A172 (cell line): ENCODE measurements at places on chromosomes 1 and 21.

DNA sequence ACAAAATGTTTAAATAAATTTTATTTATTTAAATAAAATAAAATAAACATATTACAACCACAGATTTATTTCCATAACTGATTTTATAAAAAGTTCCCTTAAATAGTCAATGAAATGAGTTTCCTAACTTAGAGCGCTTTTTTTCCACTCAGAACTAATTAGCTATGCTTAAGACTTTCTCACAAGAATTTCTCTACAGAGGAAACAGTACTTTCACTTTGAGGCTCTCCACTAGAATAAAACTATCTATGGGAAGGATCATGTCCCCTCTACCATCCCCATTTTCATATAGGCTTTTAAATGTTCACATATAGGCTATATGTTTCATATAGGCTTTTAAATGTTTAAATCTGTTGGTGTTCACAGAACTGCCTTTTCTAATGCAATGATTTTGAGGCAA lies 40.0 kb upstream of the DPH5 start:
- DNase-seq: no peak

GRCh38 chr1:24020025-24020424 lies 39.9 kb upstream of the SRSF10 start:
- no peak for DNase-seq

DNA sequence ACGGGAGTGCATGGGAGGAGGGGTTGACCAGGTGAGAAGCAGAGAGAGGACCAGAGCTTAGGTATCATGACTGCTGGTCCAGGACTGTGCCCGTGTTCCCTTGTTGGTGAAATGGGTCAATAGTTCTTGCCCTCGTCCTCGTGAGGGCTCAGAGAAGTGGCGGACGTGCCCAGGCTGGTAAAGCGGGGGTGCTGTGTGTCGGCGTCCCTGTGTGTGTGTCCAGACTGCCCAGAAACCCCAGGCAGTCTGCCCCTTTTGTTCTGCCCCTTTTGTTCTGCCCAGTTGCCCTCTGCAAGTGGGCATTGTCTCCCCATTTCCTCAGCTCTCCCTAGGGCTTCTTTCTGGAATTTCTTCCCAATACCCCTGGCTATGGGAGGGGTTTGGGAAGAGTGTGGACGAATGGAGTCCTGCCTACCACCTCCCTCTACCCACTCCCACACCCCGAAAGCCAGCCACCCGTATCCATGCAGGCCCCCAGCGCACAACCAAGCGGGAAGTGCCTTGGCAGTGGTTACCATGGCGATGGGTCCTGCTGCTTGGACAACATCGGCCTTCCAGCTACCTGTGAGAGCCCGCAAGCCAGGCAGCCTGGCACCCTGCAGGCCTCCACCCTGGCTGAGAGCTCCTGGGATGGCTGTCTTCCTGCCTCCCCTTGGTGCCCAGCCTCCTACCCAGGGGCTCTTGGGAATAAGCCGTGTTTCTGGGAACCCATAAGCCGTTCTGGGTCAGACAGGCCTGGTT lies 34.7 kb downstream of the ACOT11 start:
- no peak for DNase-seq

DNA sequence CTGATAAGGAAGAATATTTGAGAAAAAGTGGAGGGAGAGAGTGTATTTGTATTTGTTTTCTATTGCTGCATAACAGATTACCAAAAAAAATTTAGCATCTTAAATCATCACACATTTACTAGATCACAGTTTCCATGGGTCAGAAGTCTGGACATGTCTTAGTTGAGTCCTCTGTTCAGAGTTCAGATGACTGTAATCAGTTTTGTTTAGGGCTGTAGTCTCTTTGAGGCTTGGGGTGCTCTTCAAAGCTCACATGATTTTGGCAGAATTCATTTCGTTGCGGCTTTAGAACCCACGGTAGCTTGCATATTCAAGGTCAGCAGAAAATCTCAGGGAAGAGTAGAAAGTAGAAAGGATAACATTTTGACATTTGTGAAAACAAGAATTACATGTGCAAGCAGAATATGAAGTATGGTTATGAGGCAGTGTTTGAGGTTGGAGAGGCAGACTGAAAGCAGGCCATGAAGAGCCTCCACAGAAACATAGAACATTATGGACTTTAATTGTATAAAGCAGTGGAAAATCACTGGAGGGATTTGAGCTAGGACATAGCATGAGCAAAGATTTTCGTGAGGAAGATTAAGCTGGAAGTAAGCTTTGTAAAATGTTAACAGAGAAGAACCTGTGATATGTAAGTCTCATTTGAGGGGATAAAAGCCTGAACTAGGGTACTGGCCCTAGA lies 110.6 kb upstream of the GPR52 start:
- no peak for DNase-seq

DNA sequence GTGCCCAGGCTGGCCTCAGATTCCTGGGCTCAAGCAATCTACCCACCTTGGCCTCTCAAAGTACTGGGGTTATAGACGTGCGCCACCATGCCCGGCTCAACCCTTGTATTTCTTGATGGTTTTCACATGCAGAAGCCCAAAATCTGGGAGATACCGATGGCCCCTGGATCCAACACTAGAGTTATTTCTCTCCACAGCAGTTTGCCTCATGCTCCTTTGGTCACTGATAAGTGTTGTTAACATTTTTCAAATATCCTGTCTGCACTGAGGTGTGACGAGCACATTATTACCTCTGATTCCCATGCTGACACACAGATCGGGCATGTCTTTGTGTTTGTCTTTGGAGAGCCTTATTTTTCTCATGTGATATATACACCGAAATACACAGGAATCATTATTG lies 107.0 kb downstream of the KIF26B start:
- no peak for DNase-seq

GRCh38 chr1:11072216-11072917 lies 12.5 kb upstream of the SRM start:
- no peak for DNase-seq

DNA sequence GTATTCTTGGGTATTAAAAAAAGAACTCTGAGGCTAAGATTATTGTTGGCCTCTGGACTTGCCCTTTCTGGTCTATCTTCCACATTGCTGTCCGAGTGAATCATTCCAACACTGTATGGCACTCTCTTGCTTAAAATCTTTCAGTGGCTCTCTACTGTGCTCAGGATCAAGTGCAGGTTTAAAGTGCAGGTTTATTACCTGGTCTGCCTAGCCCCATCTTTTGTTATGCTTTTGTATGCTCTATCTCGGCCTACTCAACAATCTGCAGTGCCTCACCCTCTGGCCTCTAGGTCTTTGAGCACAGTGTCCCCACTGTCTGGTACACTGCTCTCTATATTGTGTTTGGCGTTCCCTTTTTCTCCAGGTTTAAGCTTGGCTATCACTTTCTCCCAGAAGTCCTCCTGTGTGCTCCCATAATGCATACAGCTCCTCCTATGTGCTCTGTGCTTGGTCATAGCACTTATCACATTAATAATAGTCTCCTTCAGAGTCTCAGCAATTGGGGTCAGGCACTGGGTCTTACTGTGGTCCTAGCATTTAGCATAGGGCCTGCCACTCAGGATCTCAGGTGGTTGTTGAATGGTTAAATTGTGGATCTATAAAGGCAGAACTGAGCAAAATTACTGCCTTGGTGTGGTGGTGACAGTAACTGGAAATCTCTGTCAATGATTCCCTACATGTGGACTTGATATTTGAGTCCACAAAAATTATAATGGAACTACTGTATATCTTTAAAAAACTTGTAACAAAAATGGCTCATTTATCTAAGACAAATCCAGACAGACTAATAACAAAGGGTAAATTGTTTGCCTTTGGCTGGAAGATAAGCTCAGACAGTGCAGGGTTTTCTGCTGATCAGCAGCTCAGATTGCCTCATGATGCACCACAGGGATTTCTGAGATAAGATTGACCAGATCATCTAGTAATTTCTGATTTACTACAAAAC lies 10.6 kb upstream of the LDLRAD1 start:
- no peak for DNase-seq

DNA sequence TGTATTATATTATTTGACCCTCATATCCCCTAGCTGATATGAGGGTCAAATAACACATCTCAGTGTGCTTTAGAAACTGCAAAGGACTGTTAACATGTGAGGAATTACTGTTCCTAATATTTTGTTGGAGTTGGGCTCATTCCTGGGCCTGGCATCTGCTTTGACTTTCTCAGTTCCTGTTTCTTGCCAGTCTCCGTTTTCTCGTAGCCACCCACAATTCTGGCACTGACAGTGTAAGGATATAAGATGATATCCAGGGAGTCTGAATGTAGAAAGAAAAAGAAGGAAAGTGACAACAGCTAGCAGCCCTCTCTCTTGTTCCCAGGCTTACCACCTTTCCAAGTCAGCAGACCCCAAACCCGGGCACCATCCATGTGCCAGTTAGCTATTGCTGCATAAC lies 54.4 kb upstream of the SCMH1 start:
- DNase-seq: no peak

GRCh38 chr1:193472838-193473398 lies 286.5 kb upstream of the B3GALT2 start:
- no peak for DNase-seq

GRCh38 chr1:159992161-159992560 lies 38.1 kb upstream of the SLAMF9 start:
- no peak for DNase-seq

DNA sequence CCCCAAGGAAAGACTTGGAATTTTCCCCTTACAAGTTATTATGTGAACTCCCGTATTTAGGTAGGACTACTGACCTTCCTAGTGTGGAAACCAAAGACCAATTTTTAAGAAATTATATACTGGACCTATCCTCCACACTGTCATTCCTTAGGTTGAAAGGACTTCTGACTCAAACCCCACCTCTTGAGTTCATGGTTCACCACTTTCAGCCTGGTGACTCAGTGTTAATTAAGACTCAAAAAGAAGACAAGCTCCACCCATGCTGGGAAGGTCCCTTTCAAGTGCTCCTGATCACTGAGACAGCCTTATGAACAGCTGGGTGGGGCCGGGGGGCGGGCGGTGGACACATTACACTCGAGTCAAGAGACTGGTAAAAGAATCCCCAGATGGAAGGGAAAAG lies 113.2 kb downstream of the LRRC53 start:
- no peak for DNase-seq

- no peak for DNase-seq
Measured at GRCh38 chr1:53956308-53957168, 10.4 kb downstream of the LRRC42 start.

DNA sequence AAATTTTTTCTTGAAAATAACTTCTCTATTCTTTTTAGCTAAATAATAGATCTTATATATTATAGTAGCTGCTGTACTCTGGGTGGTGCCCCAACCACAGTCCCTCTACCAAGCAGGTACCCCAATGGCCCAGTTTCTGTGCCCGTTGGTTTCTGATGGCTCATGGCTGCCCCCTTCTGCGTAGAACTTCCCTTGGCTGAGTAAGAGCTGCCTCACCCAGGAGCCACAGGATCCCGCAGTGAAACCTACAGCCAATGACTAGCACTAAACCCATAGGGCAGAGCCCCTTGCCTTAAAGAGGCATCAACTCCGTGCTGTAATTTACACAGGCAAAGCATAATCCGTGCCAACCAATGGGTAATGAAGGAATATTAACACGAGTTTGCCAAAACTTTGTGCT lies 247.5 kb downstream of the USH2A start:
- peak; percentile 59 for DNase-seq

- no peak for DNase-seq
Measured at GRCh38 chr1:24159366-24159765, 16.4 kb upstream of the IL22RA1 start.

DNA sequence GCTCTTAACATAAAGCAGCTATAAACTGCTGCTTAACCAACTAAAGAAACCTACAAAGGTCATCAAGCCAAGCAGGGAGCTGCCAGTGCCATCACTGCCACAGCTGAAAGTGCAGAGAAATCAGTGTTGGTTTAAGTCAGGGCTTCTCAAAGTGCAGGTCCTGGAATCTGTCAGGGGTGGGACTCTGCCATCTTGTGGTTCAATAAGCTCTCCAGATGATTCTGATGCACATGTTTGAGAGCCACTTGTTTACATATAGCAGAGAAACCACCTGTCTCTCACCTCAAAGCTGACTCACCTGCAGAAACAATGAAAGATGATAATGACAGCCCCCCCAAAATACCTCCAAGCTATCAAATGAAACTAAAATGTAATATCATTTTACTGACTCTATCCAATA lies 49.3 kb downstream of the SH3GLB1 start:
- no peak for DNase-seq

DNA sequence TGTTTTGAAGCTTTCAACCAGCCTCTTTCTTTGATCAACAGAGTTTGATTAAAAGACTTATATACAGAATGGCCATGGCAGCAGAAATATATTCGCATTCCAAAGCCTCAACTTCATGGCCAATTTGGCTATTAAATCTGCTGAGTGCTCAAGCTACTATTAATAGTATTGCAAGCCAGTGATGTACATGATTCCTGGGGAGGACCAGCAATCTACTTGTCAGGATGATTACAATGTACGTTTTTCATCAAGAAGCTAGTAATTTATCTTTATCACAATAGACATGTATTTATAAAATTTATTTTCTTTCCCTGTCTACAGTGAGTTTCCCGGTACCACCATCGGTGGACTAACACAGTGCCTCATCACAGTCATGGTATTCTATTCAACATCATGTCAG lies 515.5 kb downstream of the AMY1C start:
- no peak for DNase-seq
